Naive B cell (primary cell): ENCODE measurements at places on chromosomes 12 and 14. TPM values are rescaled to one million over a fixed set of nuclear protein-coding genes. Genes with fewer than 3 reads are reported as not detected.

Gene FAM90A1
- polyA plus RNA-seq = not detected

DNA sequence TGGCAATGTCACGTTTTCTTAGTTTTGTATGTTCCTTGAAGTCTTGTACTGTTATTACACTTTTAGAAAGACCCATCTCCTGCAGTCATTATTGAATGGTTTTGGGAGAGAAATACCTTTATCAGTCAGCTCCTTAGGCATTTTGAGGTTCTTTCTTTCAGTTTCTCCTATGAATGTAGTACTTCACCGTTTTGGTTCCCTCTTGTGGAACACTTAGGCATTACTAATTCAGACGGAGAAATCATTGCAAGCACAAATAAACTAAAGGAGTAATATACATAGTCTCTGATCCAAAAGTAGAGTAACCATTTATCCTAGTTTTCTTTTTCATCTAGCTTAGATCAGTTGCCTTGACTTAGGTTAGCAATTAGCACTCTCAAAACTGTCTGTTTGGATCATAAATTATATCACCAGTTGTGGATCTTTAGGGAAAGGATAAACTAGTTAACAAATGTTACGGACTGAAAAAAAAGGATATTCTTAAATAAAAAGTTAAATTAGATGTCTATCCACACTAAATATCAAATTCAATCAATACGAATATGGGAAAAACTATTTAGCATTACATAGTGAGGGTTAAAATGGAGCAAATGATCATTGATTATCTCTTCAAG lies 1538.3 kb upstream of the SEL1L start:
- no peak for DNase-seq

GRCh38 chr14:39491134-39491571 lies 58.9 kb upstream of the FBXO33 start:
- DNase-seq = peak; percentile 5

DNA sequence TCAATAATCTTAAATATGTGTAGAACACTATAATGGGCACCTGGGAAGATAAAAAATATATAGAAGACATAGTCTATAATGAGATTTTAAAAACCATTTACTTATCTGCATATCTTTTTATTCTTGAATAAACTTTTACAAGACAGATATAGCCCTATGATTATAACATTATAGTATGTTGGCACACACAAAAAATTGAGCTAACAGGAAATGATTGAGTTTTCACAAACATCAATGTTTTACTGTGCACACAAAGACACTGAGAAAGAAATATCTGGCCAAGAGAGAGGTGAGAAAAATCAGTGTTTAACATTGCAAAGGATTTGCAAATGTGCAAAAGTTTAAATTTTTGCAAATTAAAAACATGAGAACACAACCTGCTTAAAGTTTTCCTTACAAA lies 124.3 kb downstream of the BBS10 start:
- no peak for DNase-seq

- no peak for DNase-seq
These were observed 114.0 kb upstream of the HIF1A start for GRCh38 chr14:61581340-61581739.

- no peak for DNase-seq
These were observed 437.0 kb downstream of the FUT8 start for GRCh38 chr14:65849558-65849957.

Gene RPGRIP1
- polyA plus RNA-seq = not detected

DNA sequence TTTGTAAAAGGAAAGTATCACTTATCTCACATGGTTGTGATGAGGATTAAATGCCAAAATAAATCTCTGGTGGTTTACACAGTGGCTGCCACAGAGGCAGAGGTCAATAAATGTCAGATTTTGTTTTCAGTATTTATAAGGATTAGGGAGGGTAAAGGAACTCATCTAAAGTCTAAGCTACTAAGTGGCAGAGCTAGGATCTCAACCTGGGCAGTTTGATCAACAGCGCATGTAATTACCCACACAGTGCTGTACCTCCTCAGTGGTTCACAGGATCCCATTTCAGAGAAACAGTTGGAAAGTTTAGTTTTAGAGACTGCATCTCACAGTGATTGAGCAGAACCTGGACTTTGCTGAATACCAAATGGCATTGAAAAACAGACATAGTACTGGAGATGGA lies 44.9 kb upstream of the RIC8B start:
- DNase-seq = no peak
